ENCODE measurements at places on chromosomes 1 and 21.
A peak's percentile ranks its signal among the peaks of the same experiment; 100 is the strongest.

DNA sequence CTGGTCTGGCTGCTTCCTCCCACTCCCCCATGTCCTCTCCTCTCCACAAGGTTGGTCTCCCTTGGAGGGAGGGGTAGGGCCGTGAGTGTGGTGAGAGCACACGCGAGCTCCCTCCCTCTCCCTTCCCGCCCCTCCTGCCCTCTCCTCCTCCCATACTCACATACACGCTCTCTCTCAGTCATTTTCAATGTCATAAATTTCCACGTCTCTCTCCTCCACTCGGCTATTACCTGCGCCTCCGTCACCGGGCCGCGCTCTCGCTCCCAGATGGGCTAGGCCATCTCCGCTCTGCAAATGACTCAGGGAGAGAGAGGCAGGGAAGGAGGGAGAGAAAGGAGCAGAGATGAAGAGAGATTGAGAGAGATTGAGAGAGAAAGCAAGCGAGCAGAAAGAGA is 36.7 kb upstream of the DMBX1 start:
- DNase-seq: no peak

DNA sequence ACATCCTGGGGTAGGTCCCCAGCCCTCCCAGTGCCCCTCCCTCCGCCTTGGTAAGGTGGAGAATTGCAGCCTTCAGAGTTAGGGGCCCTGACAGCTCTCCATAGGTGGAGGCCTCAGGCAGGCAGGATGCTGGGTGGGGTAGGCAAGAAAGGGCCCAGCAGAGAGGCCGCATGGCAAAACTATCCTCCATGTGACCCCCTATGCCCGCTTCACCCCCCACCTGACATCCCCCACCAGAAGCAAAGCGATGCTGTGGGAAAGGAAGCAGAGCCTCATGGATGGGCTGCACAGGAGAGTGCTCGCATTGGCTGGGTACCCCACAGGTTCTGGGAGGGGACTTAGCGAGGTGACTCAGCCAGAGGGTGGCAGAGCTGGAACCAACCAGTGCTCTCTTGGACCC is 1.6 kb downstream of the S100A9 start:
- no peak for DNase-seq

DNA sequence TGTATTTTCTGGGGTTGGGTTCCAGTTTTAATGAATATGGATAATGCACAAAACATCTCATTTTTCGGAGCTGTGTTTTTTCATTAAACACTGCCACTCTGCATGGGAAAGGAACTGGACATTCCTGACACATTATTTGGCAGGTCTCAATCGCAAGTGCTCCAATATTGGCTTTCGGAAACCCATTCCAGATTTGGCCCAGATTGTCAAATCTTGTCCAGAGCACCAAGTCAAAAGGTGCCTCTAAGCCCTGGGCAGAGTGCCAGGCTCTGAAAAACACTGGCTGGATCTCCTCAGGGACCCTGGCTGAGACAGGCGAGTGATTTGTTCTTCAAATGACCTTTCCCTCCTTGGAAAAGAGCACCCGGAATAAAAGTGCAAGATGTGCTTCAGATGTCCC is 68.4 kb upstream of the MRPS6 start:
- no peak for DNase-seq

GRCh38 chr1:164576291-164577271 is 17.6 kb downstream of the PBX1 start:
- no peak for DNase-seq

- no peak for DNase-seq
Measured at GRCh38 chr1:226892524-226892875, 22.1 kb downstream of the PSEN2 start.

- DNase-seq: no peak
Measured at GRCh38 chr1:173354937-173355280, 122.2 kb upstream of the PRDX6 start.

- no peak for DNase-seq
Measured at GRCh38 chr1:67270541-67270940, 37.1 kb upstream of the IL12RB2 start.

DNA sequence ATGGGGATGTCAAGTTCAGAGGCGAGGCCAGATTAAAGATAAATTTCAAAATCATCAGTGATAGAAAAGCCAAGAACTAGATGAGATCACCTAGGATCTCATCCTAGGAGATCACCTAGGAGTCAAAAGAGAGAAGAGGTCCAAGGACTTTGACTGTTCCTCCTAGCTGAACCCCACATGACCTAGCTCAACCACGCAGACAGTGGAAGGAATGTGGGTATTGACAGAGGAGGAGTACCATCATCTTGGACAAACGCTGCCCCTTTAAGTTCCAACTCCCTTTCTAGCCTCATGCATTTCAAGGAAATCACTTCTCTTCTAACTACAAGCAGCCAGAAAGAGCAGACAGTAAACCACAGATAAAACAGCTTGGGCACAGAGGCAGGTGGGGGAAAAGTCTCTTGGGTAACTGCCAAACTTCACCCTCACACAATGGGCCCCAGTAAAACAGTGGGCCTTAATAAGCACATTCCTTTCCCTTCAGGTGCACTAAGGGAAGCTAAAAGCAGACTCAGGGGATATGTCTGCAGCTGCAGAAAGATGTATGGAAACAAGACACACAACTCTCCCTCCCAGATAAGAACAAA is 12.5 kb upstream of the FAM76A start:
- DNase-seq: no peak

DNA sequence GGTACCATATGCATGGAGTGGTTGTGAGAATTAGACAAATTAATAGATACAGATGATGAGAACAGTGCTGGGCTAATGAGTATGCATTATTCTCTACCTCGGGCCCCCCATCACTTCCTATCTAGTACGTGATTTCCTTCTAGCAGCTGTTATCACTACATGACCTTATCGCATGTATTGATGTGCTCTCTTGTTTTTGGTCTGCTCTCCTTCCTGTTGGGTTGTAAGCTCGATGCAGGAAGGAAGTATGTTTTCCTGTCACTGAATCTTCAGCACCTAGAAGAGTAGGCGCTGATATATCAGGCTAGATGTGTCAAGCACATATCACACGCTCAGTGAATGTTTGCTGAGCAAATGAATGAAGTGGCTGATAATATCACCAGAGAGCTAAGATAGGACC is 43.9 kb upstream of the IFNAR2 start:
- DNase-seq: peak; percentile 56

GRCh38 chr1:110857964-110858948 is 14.7 kb upstream of the CD53 start:
- DNase-seq: no peak

DNA sequence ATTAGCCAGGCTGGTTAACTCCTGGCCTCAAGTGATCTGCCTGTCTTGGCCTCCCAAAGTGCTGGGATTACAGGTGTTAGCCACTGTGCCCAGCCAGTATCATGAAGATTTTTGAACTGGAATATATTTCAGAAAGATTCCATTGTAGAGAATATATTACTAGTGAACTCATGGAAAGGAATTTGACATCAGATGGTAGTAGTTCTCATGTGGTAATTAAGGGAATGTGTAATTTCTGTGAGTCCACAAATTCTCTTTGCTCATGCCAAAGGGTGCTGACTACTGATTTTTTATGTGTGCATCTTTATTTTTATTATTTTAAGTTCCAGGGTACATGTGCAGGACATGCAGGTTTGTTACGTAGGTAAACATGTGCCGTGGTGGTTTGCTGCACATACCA is 10.4 kb downstream of the DTL start:
- DNase-seq: no peak

DNA sequence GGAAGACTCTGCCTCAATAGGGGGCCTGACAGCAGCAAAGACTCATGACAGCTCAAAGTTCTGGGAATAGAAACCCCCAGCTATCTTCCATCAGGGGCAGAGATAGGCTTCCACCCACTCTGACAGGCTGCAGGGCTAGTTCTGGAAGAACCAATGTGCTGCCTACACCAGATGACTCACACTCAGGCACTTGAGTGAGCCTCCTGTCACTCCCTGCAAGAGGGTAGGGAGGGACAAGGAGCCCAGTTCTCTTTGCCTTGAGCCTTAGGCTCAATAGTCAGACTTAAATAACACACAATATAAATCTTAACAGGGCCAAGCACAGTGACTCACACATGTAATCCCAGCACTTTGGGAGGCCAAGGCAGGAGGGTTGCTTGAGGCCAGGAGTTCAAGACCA is 386.4 kb downstream of the HHAT start:
- DNase-seq: no peak

DNA sequence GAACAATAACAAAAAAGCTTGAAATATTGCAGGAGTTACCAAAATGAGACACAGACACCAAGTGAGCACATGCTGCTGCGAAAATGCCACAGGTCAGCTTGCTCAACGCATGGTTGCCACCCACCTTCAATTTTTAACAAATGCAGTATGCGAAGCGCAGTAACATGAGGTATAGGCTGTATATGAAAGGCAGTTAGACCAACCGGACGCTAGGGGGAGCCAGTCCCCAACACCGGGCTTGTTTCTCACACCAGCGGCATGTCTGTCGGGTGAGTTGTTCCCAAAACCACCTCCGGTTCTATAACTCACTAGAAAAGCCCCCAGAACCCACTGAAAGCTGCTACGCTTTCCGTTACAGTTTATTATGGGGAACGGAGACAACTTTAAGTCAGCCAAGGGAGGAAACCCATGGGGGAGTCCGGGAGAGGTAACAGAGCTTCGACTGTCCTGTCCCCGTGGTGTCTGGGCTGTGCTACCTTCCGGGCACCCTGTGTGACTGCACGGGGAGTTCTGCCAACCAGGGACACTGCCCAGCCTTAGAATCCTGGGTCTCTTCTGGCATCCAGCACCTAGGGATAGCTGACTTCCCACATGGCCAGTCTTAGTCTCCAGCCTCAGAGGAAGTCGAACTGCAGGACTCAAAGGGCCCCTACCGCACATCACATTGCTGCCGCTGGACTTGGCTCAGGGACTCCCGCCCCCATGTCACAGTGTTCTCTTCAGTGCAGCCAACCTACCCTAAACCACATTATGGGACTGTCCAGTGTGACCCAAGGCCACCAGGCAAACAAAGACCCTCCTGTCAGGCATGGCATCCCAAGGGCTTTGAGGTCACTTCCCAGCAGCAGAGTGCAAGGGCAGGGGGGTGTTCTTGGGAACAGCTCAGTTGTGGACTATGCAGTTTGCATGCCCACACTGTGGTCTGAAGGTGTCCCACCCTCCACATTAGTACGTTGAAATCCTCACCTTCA is 14.0 kb downstream of the RNF187 start:
- DNase-seq: peak; percentile 83

DNA sequence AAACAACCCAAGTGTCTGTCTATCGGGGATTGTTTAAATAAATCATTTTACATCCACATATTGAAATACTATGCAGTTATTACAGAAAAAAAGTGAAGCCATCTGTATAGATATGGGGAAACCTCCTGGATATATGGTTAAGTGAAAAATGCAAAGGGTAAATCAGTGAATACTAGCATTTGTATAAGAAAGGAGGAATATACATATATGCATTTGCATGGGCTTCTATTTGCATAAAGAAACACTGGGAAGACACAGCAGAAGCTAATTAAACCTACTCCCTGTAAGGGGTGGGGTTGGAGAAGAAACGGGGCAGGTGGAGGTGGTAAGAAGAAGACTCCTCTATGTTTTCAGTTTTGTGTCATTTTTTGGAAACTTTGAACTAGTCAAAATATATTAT is 16.6 kb upstream of the KIRREL1 start:
- DNase-seq: no peak

DNA sequence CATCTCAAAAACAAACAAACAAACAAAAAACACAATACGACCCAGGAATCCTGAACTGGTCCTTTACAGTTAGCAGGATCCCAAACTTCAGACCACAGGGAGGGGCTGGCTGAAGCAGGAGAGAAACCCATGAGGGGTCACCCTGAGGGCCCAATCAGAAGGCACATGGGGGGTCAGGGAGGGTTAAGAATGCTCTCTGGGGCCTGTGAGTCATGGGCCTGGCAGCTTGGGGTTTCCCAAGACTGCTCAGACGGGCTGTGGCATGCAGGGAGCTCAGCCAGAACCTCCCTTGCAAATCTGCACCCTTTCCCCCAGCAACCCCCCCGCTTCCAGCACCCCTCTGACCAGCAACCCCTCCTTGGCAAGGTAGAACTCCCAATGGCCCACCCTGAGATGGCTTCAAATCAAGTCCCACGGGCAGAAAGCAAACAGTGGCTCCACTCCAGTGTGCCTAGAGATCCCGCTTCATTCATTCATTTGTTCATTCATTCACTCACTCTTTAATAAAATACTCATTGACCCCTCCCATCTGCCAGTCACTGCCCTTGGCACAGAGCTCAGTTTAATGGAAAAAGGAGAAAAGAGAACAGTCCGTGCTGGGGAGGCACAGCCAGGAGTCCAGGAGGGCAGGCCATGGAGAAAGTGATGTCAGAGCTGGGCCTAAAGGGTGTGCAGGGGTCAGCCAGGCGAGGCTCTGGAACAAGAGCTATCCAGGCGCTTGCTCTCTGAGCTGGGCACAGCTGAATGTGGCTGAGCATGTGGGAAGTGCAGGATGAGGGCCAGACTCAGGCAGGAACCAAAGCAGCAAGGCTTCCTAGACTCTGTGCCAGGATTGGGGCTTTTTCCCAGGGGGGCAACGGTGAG is 8.2 kb downstream of the UQCRHL start:
- no peak for DNase-seq

- DNase-seq: no peak
Measured at GRCh38 chr1:20603504-20604464, 14.9 kb downstream of the CDA start.

- no peak for DNase-seq
Measured at GRCh38 chr1:56473582-56474270, 105.6 kb downstream of the PLPP3 start.

GRCh38 chr1:24709791-24710441 is 35.3 kb upstream of the CLIC4 start:
- no peak for DNase-seq

GRCh38 chr1:58911841-58912499 is 128.1 kb upstream of the JUN start:
- DNase-seq: no peak

DNA sequence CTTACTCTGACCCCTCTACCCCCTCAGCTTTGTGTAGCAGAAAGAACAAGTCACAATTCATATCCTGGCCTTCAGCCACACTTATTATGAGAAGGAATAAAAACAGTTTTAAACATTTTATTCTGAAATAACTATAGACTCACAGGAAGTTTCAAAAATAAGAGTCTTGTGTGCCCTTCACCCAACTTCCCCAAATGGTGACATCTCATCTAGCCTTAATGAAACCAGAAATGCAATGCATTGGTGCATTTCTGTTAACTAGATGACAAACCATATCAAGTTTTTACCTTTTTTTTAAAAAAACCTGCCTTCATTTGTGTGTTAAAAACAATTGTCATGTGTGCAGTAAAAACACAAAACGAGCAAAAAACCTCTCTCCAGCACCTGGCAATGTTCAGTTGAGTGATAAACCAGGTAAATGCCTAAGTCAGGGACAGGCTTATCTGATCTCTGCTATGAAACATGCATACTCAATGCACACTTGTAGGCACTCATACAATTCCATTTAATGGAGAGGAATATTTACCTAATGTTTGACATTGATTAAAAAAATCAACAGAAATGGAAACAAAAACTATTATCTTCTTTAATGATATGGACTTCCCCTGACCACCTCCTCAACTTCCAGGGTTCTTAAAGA is 51.5 kb downstream of the SH3BGR start:
- no peak for DNase-seq

GRCh38 chr1:220451532-220451931 is 76.4 kb upstream of the MARK1 start:
- DNase-seq: no peak

GRCh38 chr1:59232216-59232615 is 64.7 kb upstream of the FGGY start:
- DNase-seq: no peak

Data from CD4-positive, alpha-beta memory T cell (primary cell).